ENCODE measurements at places on chromosomes 1 and 21.

DNA sequence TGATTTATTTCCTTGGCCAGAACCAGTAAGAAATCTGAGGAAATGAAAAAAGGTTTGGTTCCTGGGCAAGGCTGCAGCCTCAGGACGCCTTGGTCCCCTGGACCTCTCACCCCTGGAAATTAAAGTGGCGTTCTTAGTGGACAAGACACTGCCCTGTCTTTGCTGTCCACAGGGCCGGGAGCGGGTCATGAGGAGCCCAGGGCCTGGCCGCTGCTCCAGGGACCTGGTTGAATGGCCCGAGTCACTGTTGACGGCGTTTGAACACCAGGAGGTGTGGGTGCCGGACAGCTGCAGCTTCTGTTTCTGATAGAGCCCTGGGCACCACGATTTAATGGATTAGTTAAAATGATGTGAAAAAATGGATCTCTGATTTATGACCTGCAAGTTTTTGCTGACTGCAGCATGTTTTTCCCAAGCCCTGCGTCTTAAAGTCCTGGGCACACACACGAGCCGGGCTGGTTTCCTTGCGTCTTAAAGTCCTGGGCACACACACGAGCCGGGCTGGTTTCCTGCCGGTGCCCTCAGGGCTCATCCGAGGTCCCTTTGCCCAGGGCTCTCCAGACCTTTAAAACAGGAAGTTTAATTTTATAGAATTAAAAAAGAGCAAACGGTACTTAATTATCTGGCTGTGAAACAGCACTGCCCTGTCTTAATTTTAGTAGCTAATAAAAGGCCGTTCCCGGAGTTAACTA is 74.1 kb upstream of the ACTRT2 start:
- no peak for DNase-seq

- no peak for DNase-seq
Measured at GRCh38 chr1:6041432-6042062, 4.1 kb upstream of the KCNAB2 start.

GRCh38 chr21:36551731-36552433 is 72.0 kb upstream of the CLDN14 start:
- DNase-seq: no peak

DNA sequence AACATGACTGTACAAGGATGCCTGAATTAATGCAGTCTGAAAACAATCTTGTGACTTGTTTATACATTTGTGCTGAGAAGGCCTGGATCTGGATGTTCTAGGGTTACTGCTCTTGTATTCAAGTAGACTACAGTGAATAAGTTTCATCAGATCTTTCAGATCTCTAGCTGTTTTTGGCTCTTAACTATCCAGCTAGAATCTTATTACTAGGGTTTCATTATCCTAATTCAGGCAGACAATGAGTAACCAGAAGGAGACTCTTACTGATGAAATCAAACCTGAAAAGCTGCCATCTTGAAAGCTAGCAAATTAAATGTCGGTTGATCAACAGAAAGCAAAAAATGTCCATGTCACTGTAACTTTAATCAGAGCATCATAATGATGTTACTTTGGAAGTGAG is 112.5 kb upstream of the KCNK2 start:
- DNase-seq: no peak

DNA sequence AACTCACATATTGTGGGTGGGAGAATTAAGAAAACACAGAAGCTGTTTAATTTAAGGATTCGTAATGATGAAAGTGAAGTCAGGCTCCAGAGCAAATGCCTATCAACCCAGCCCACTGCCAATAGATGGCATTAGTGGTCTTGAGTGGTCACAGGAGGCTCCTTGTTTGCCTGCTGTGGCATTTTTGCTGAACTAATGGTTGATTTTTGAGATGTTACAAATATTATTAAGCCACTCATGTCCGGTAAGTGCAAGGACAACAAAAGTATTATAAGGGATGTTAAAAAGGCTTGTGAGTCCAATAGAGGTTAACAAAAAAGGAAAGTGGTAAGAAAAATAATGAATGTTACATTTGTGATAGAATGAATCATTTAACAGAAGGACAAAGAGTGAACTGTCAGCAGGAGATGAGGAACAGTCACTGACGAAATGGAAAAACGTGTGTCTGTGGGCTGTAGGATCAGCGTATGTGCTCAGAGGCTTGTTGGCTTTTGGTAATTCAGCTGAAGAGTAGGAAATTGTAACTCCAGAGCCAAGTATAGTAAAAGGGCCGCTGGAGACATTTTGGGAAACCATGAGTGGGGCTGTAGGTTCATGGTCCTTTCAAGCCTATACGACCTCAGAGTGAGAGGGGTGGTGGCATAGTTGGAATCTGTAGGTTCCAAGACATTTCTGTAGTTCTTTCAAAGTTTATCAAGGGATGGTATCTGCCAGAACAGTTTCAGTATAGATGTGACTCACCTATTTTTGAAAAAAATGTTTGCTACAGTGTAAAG is 11.2 kb downstream of the SFT2D2 start:
- no peak for DNase-seq

DNA sequence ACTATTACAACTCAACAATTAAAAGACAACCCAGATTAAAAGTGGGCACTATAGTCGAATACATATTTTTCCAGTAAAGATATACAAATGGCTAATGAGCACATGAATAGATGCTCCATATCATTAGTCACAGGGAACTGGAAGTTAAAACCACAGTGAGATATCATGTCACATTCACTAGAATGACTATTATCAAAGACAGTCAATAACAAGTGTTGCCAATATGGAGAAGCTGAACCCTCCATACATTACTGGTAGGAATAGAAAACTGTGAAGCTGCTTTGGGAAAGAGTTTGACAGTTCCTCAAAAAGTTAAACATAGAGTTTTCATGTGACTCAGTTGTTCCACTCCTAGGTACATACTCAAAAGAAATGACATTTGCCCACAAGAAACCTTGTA is 30.6 kb upstream of the MRPS6 start:
- DNase-seq: no peak

- DNase-seq: no peak
Measured at GRCh38 chr1:25338188-25338981, at the start of gene TMEM50A. Gene TMEM50A (plus strand): TSS chr1:25338334. CDS start chr1:25340487, 2,153 bp downstream.

GRCh38 chr21:39882151-39882838 is 15.1 kb downstream of the PCP4 start:
- DNase-seq: no peak

GRCh38 chr21:41009398-41010100 is 158.4 kb upstream of the BACE2 start:
- peak; percentile 61 for DNase-seq

- DNase-seq: no peak
Measured at GRCh38 chr1:197435224-197435623, 167.2 kb downstream of the CRB1 start.

- no peak for DNase-seq
Measured at GRCh38 chr1:98480271-98480670, 181.2 kb upstream of the SNX7 start.
